RKO (cell line): ENCODE measurements at places on chromosomes 12 and 14.

DNA sequence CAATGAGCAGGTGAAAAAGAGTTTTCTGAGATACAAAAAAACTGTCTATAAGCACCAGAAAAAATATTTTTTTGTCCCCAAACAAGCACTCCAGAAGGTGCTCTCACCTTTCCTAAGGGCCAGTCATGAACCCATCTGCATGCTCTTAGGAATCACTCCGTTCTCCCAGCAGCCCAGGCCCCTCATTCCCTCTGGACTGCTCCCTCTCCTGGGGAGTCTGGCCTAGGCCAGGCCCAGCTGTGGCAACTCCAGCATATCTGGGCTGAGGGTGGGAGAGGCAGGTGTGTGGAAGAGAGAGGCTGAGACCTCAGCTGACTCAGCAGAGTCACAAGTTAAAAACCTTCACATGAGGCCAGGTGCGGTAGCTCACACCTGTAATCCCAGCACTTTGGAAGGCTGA is 54.6 kb downstream of the TRAFD1 start:
- no peak for DNase-seq

DNA sequence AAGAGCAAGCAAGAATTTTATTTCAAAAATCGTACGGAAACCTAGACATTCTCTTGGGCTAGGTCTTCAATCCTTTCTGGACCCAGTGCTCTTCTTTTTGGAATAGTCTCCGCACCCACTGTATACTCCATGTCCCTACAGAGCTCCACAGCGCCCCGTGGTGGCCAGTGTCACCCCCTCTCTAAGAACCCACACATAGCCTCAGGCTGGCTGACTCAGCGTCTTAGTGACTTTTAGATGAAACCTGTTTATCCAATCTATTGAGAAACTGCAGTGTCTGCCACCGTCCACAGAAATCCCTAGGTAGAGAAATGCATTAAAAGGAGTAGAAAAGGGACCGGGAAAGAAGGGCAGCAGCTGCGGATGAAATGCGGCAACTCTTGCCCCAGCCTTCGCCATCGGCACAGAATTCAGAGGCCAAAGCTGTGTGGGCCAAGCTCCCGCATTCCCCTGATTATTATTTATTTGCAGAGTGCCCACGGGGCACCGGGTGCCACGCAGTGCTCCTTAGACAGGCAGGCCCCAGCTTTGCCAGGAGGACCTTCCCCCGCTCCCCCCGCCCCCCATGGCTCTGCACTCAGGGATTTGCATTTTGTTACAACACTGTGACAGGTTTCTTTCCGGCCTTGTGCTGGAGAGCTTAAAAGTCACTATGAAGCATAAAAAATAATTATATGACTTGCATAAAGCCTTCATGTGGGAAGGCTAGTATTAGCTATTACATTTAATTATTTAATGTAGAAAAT is 170.1 kb upstream of the FKBP4 start:
- DNase-seq = peak; percentile 28

GRCh38 chr12:81022531-81022930 is 55.3 kb upstream of the ACSS3 start:
- no peak for DNase-seq

GRCh38 chr14:34496679-34497513 is 34.9 kb upstream of the SPTSSA start:
- DNase-seq = peak; percentile 99

DNA sequence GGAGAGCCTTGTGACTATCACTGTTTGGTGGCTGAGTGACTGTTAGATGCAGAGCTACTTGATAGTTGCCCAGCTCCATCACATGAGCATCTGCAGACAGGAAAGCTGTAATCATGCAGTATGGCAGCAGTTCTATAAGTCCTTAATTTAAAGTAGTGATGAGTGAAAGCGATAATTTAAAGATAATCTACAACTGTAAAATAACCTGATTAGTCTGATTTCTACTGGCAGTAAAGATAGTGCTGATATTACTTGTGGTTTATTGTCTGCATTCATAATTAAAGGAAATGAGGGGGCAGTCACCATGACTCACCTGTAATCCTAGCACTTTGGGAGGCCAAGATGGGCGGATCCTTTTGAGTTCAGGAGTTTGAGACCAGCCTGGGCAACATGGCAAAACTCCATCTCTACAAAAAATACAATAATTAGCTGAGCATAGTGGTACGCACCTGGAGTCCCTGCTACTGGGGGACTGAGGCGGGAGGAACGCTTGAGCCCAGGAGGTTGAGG is 41.2 kb upstream of the PLEKHD1 start:
- no peak for DNase-seq

GRCh38 chr12:96210376-96211055 is 16.3 kb downstream of the ELK3 start:
- DNase-seq = no peak

DNA sequence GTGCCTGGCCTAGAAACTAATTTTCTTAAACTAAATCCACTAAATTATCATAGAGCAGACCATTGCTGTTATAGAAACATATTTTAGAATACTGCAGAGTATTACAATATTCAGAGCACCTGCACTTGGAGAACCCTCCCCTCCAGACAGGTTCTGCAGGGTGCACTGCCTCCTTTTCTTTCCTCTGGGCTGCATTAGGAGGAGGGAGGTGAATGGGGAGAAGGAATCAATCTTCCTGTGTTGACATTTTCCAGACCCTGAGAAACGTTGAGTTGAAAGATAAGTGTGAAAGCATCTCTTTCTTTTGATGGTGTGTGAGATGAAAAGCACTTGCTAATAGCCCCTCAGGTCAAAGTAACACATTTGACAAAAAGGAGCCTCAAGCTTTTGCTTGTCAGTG is 7.3 kb downstream of the SYNE2 start:
- no peak for DNase-seq

DNA sequence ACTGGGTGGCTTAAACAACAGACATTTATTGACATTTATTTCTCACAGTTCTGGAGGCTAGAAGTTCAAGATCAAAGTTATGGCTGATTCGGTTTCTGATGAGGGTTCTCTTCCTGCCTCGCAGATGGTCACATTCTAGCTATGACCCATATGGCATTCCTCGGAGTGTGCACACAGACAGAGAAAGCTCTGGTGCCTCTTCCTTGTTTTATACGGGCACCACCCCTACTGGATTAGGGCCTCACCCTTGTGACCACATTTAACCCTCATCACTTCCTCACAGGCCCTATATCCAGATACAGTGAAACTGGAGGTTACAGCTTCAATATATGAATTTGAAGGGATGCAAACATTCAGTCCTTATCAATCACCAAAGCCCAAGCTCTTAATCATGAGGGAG is 77.0 kb upstream of the OVCH1 start:
- no peak for DNase-seq

- no peak for DNase-seq
These were observed 81.1 kb upstream of the CPM start for GRCh38 chr12:69014047-69014446.

GRCh38 chr12:112443916-112444315 is 25.2 kb downstream of the PTPN11 start:
- no peak for DNase-seq

DNA sequence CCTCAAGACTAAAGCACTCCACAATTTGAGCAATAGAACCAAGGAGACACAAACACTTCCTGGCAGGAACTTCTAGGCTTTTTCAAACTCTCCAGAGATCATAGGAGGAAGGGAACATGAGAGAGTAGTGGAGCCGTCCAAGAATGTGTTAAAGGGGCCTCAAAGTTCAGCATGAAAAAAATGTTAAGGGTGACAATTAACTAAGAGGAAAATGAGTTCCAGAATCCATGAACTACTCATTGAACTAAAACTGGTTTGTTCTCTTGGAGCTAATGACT is 122.0 kb downstream of the WIF1 start:
- DNase-seq = no peak

- no peak for DNase-seq
These were observed 95.5 kb upstream of the RPL10L start for GRCh38 chr14:46747001-46747652.

DNA sequence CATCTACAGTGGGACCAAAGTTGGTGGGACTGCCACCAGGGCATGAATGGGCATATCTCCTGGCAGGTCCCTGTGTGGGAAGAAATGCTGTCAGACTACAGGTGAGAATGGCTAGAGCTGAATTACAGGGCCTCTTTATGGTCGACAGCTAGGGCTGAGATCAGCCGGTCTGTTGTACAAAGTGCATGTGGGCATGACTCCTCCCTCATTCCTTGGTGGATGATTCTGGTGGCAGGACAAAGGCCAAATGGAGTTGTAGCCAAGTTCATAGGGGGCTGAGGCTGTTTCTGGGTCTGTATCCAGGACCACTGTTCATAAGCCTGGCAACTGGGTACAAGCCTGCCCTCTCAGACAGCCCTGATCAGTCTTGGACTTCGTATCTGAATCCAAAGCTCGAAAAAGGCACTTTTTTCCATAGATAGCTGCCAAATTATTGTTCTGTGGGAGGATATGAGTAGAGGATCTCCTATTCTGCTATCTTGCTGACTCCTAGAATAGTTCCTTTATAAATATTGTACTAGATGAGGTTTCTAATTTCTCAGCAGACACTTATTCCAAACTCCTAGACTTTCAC is 460.8 kb downstream of the TMEM117 start:
- DNase-seq = no peak

DNA sequence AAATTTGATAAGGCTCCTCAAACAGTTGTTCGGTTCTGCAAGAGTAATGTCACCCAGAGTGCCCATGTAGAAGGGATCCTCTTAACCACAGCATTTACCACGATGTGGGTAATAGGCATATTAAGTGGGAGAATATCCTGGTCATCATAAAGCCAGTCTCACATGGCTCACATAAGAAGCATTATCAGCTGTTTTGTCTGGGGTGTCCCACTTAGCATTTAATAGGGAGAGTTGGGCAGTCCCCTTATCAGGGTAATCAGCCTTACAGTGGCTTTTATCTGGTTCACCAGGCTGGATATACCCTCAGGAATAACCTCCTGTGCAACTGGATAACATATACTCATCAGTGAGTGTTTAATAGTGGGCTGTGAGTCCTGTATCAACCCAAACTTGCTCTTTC is 12.9 kb upstream of the TMEM263 start:
- DNase-seq = no peak

DNA sequence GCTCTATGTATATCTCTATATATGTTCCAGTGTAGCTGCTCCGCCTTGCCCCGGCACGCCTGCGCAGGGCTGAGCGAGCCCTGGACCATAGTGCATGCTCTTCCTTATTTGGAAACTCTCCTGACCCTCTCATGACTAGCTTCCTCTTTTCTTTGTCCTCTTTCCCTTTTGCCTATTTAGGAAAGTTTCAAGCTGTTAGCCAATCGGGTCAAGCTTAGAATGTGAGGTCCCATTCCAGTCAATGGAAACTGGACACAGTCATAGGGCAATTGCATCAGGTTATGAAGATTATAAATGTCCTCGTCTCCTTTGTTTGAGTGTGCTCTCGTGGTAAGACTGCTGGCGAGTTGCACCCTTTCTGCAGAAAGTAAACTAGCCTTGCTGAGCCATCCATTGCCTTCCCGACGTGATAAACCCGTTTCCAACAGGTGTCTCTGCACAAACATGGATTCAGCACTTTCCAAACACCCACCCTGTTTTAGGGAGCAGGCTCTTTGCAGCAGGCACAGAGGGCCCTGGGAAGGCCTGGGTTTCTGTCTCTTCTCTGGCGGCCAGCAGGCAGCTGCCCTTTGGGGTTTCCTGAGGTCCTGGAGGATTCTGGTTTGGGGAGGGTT is 30.9 kb downstream of the CCDC92 start:
- DNase-seq = no peak
